CD4-positive, alpha-beta T cell treated with Interleukin-4 for 1 hour (primary cell): ENCODE measurements at places on chromosomes 12 and 14.

GRCh38 chr12:80988986-80989385 is 51.3 kb upstream of the LIN7A start:
- no peak for DNase-seq

GRCh38 chr14:66389481-66389880 is 96.7 kb upstream of the CCDC196 start:
- no peak for DNase-seq

GRCh38 chr14:36900846-36901245 is 239.2 kb downstream of the PAX9 start:
- no peak for DNase-seq

GRCh38 chr14:93963692-93964091 is 12.7 kb downstream of the ASB2 start:
- DNase-seq, result no peak

DNA sequence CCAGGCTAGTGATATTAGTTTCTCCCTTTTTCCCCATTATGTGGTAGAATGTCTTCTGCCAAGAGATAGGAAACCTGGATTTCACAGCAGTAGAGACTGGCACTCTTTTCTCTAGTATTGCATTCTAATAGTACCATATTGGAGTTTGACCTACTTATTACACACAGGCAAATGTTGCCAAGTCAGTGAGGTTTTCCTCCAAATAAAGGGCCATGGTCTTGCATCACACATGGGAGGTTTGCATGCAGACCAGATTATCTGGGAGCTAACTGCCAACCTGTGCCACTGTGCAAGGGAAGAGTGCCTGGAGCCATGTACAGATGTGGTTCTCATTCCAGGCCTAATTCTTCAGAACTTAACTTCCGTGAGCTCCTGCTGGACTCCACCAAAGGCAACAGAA is 113.3 kb downstream of the ANO6 start:
- no peak for DNase-seq

DNA sequence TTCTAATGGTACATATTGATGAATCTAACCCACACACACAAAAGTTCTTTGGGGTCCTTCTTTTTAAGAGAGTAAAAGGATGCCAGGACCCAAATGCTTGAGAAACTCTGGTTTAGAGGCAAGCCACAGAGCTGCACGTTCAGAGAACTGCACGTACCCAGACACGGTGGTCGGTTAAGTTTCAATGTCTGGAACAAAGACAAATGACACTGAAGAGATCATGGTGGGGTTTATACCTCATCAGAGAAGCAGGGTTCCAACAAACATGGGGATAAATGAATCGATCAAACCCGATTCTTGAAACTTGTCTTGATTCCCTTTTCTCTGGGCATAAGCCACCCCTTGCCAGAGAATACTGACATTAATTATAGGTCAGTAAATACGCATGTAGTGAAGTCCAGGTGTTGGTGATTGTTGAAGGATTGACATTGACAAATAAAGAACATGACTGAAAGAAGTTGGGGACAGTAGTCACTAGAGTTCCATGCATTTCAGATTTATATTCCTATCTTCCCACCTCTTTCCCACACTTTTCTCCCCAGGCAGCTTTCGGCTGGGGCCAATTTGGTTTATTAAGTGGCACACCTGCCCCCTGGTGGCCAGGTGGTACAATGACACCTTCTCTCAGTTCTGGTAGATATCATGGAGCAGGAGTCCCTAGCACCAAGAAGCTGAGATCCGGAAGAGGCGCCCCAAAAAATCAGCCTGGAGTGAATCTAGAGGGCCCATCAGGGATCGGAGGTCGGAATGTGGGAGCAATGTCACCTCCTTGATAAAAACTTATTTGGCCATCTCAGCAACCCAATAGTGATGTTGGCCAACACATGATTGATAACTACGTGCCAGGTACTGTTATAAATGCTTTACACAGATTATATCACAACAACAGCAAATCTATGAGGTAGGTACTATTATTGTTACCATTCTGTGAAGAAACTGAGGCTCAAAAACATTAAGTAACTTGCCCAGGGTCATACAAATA is 17.8 kb upstream of the HDAC7 start:
- peak; percentile 74 for DNase-seq

GRCh38 chr14:64995291-64995690 is 8.6 kb downstream of the FNTB start:
- DNase-seq, result no peak

DNA sequence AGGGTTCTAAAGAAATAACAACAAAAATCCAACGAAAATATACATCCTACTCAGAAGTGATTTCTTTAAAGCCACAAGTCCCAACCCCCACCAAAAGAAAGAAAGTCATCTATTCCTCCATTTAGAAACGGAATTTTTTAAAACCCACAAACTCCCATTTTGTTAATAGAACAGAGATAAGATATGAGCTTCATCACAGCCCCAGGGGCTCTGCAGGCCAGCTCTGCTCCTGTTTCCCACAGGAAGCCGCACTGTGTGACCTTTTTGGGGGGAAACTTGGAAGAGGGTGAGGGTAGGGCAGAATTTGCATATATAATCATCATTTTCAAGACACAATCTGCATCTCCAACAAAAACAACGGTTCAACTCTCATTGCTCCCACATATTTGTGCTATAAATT is 2.8 kb downstream of the FBXL14 start:
- DNase-seq, result no peak
